ENCODE measurements at places on chromosomes 4 and X. TPM values are rescaled to one million over a fixed set of nuclear protein-coding genes. Genes with fewer than 3 reads are reported as not detected.

DNA sequence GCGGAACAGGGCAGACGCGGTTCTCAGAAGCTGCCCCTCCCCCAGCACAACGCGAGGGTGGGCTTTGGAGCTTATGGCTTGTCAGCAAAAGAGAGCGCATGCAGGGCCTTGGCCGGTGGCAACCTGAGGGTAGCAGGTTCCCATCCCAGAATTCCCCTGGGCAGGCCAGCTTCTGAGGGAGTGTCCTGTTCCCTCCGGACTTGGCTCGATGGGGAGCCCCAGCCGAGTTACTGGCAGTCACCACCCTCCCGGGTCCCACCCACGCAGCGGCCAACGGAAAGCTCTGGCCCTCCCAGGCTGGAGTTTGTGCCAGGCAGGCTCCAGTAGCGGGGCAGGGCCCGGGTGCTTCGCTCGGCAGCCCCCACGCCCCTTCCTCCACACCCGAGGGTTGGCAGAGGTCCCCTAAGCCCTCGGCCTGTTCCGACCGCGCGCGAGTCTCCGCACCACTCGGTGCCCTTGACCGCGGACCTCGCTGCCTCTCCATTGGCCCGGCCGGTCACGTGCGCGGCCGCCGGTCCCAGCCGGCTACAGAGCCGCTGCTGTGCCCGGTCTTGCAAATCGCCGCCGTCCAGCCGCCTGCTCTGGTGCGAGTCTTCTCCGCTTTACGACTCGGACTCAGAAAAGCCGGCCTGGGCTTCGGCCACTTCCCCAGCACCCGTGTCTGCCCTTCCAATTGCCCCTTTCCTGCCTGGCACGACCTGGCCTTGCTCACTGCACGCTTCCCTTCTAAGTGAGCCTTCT lies 20.9 kb upstream of the MTM1 start:
- no peaks in the 10 kb centered on the region for H3K27me3 ChIP-seq
- H3K27ac ChIP-seq = peak overlapping the region; percentile 48
- DNase-seq = no peak
- H3K4me1 ChIP-seq = peaks cover 7% of the 10 kb centered on the region
- H3K4me3 ChIP-seq = peak overlapping the region; percentile 52
- no peaks in the 10 kb centered on the region for H3K36me3 ChIP-seq

IL1RAPL2 gene
- not detected for total RNA-seq

TBC1D9 gene
- 21.7 TPM for total RNA-seq

DNA sequence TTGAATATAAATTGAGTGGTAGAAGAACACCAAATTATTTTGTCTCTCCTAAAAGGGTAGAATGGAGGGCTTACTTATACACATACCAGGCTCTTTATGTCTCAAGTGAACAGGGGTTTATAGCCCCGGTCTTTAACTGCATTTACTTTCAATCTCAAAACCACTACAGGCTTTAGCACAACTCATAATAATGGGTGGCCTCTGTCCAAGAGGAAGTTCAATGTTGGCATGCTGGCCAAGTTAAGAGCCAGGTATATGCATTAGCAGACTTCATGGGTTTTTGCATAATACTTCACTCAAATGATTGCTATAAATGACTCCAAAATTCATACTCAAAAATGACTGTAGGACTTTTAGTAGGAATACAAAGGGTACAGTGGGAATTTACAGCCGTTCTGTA lies 118.5 kb upstream of the OTUD4 start:
- no peaks in the 10 kb centered on the region for H3K36me3 ChIP-seq
- H3K27me3 ChIP-seq = no peaks in the 10 kb centered on the region
- no peak overlapping the region for H3K4me3 ChIP-seq
- no peaks in the 10 kb centered on the region for H3K4me1 ChIP-seq
- no peak for DNase-seq

GRCh38 chr4:123300222-123301039 lies 96.2 kb upstream of the SPRY1 start:
- H3K36me3 ChIP-seq = no peaks in the 10 kb centered on the region
- H3K4me3 ChIP-seq = no peak overlapping the region
- H3K4me1 ChIP-seq = no peaks in the 10 kb centered on the region
- DNase-seq = no peak

DNA sequence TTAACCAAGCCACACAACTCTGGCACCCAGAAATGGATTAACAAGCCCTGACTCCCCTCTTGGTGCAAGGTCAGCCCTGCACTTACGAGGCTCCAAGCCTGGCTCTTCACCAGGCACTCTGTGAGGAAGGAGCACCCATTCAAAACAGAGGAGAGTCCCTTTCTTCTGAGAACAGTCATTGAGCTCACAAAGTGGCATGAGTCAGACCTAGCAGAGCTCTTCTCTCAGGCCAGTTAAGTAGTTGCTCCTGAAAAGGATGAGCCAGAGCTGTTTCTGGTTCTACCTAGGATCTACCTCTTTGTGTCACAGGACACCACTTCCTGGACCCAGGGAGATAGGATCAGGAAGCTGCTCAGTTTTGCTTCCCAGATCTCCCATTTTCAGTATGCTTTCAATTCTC lies 48.2 kb downstream of the EVC2 start:
- no peaks in the 10 kb centered on the region for H3K27me3 ChIP-seq
- no peak overlapping the region for H3K27ac ChIP-seq
- H3K36me3 ChIP-seq = no peaks in the 10 kb centered on the region
- no peak overlapping the region for H3K4me3 ChIP-seq

- no peak for DNase-seq
- H3K4me3 ChIP-seq = no peak overlapping the region
- H3K36me3 ChIP-seq = no peaks in the 10 kb centered on the region
- H3K27me3 ChIP-seq = no peaks in the 10 kb centered on the region
- no peak overlapping the region for H3K27ac ChIP-seq
These were observed 61.8 kb downstream of the ZNF732 start for GRCh38 chr4:243426-243825.

DNA sequence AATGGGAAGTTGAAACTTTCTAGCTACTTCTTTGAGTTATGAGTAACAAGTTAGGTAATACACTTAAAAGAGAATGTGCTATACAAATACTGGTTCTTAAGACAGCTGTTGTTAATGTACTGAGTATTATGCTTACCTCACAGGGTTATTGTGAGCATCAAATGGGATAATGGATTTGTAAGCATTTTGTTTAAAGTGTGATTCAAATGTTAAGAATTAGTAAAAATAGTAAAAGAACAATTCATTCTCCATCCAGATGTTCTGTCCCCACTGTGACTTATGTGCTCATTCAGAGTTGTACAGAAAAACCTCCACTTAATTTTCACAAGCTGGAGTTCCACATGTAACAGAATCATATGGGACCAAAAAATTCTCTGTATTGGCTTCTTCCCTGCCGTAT lies 63.6 kb downstream of the AR start:
- no peaks in the 10 kb centered on the region for H3K36me3 ChIP-seq
- no peak overlapping the region for H3K27ac ChIP-seq
- no peak overlapping the region for H3K4me3 ChIP-seq
- DNase-seq = no peak
- no peaks in the 10 kb centered on the region for H3K27me3 ChIP-seq

DNA sequence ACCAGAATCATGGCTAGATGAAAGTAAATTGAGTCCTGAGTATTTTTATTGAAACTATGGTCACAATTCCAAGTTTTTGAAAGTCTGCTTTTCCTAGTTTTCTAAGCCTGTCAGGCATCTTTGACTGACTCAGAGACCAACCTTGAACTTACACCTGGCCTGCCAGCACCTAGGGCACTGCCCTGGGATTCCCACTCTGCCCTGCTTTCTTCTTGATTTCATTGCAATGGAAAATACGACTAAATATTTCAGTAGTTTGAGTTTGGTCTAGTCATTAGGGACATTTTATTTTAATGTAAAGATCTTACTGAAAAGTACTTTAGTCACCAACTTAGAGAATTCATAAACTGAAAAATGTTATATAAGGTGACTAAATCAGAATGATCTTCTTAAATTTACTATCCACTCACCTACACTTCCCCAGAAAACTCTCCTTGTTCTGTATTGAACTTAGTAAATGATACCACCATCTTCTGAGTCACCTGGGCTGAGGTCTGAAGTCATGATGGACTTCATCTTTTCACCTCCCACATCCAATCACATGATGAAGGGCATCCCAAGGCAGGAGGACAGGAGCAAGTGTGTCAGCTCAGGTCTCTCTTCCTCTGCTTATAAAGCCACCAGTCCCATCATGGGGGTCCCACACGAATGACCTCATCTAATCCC lies 11.6 kb upstream of the PYURF start:
- H3K36me3 ChIP-seq = no peaks in the 10 kb centered on the region
- H3K27ac ChIP-seq = no peak overlapping the region
- H3K4me3 ChIP-seq = no peak overlapping the region
- no peak for DNase-seq

MSANTD1 gene
- 0.57 TPM for total RNA-seq

- no peaks in the 10 kb centered on the region for H3K4me1 ChIP-seq
- H3K27ac ChIP-seq = no peak overlapping the region
- H3K4me3 ChIP-seq = no peak overlapping the region
- DNase-seq = no peak
These were observed 82.7 kb downstream of the OTC start for GRCh38 chrX:38435130-38435529.

- H3K4me1 ChIP-seq = no peaks in the 10 kb centered on the region
- H3K27ac ChIP-seq = no peak overlapping the region
- H3K27me3 ChIP-seq = no peaks in the 10 kb centered on the region
- no peaks in the 10 kb centered on the region for H3K36me3 ChIP-seq
- H3K4me3 ChIP-seq = no peak overlapping the region
- DNase-seq = no peak
These were observed 275.4 kb upstream of the CPEB2 start for GRCh38 chr4:14726877-14727361.

DNA sequence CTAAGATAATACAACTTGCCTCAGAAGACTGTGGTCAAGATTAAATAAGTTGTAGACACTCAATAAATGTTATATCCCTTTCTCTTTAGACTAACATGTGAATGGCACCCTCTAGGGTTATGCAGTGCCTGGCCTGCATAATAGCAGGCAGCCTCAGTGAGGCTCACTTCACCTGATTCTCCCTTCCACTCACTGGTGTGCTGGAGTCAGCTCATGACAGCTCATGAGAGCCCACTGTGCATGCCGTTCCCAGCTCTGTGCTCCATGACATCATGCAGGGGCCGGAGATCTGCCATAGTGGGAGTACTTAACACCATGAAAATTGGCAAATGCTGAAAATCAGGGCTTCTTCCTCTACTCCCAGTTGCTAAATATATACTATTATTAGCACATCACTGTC lies 64.5 kb downstream of the TEC start:
- H3K4me1 ChIP-seq = no peaks in the 10 kb centered on the region
- no peak overlapping the region for H3K27ac ChIP-seq
- no peak for DNase-seq

DNA sequence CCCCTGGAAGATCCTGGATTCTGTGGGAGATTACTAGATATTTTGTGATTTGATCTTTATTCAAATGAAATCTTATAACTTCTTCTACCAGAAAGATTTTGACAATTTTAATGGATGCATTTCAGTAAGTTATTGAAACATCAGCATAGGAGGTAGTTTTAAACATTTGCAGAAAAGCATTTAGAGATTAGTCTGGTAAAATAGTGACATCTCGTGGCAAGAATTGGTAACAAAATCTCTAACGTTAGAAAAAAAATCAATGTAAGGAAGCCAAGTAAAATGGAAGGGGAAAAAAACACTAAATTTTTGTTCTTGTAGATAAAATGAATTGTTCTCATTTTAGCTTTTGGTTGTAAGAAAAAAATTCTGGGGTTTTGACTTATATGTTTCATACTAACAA lies 73.3 kb downstream of the TASL start:
- DNase-seq = no peak
- H3K36me3 ChIP-seq = no peaks in the 10 kb centered on the region
- no peak overlapping the region for H3K27ac ChIP-seq
- H3K27me3 ChIP-seq = no peaks in the 10 kb centered on the region

IL3RA gene
- total RNA-seq = 0.28 TPM

SAGE1 gene
- total RNA-seq = not detected

SCRG1 gene
- total RNA-seq = not detected

BTK gene
- not detected for total RNA-seq

CLIC2 gene
- 0.80 TPM for total RNA-seq

GRCh38 chr4:145345401-145345800 lies 136.3 kb upstream of the SMAD1 start:
- no peaks in the 10 kb centered on the region for H3K27me3 ChIP-seq
- DNase-seq = no peak
- H3K36me3 ChIP-seq = no peaks in the 10 kb centered on the region
- no peaks in the 10 kb centered on the region for H3K4me1 ChIP-seq

- DNase-seq = no peak
- H3K36me3 ChIP-seq = no peaks in the 10 kb centered on the region
- H3K4me3 ChIP-seq = no peak overlapping the region
- no peaks in the 10 kb centered on the region for H3K27me3 ChIP-seq
These were observed 23.8 kb downstream of the SHROOM3 start for GRCh38 chr4:76458825-76459224.

- no peaks in the 10 kb centered on the region for H3K4me1 ChIP-seq
- no peaks in the 10 kb centered on the region for H3K27me3 ChIP-seq
- H3K36me3 ChIP-seq = no peaks in the 10 kb centered on the region
- no peak for DNase-seq
- H3K4me3 ChIP-seq = no peak overlapping the region
These were observed 57.0 kb downstream of the RTL9 start for GRCh38 chrX:110415440-110416170.

APELA gene
- total RNA-seq = not detected

- H3K27ac ChIP-seq = no peak overlapping the region
- DNase-seq = no peak
- no peaks in the 10 kb centered on the region for H3K36me3 ChIP-seq
- H3K27me3 ChIP-seq = no peaks in the 10 kb centered on the region
- no peaks in the 10 kb centered on the region for H3K4me1 ChIP-seq
- H3K4me3 ChIP-seq = no peak overlapping the region
These were observed 119.0 kb upstream of the PDLIM3 start for GRCh38 chr4:185654311-185654710.
